Purkinje cell (primary cell): ENCODE measurements at places on chromosomes 13 and 19. TPM values are rescaled to one million over a fixed set of nuclear protein-coding genes. Genes with fewer than 3 reads are reported as not detected.

PROZ gene
- not detected in 2 replicates for polyA plus RNA-seq

CPB2 gene
- 0.20 TPM in 1 of 2 replicates, not detected in the other for polyA plus RNA-seq

BICRA gene
- polyA plus RNA-seq: 0.50 and 0.60 TPM in 2 replicates

YJU2 gene
- polyA plus RNA-seq: 0.62 and 2.3 TPM in 2 replicates

TEX30 gene
- 64.3 and 87.1 TPM in 2 replicates for polyA plus RNA-seq

HIPK4 gene
- 1.0 TPM in 1 of 2 replicates, not detected in the other for polyA plus RNA-seq

PEX11G gene
- polyA plus RNA-seq: 0.42 TPM in 1 of 2 replicates, not detected in the other

RYR1 gene
- 6.9 and 9.2 TPM in 2 replicates for polyA plus RNA-seq

CEACAM3 gene
- not detected in 2 replicates for polyA plus RNA-seq

IL11 gene
- polyA plus RNA-seq: not detected in 2 replicates
